ENCODE measurements at places on chromosomes 2 and 18.

DNA sequence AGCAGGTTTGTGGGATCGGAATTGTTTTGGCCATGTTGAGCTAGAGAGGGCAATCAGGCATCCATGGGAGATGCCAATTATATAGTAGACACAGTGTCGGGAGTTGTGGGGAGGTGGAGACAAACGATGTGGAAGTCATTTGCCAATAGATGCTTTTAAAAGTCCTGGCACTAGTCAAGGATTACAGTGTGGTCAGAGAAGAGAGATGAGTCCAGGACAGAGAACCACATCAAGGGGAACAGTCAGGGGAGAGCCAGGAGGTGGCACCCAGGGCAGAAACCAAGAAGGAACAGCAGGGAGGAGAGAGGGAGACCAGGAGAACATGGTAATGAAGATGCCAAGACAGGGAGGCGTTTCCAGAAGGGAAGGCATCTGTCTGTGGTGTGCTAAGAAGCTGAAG lies 81.2 kb downstream of the ARL4C start:
- DNase-seq = no peak

DNA sequence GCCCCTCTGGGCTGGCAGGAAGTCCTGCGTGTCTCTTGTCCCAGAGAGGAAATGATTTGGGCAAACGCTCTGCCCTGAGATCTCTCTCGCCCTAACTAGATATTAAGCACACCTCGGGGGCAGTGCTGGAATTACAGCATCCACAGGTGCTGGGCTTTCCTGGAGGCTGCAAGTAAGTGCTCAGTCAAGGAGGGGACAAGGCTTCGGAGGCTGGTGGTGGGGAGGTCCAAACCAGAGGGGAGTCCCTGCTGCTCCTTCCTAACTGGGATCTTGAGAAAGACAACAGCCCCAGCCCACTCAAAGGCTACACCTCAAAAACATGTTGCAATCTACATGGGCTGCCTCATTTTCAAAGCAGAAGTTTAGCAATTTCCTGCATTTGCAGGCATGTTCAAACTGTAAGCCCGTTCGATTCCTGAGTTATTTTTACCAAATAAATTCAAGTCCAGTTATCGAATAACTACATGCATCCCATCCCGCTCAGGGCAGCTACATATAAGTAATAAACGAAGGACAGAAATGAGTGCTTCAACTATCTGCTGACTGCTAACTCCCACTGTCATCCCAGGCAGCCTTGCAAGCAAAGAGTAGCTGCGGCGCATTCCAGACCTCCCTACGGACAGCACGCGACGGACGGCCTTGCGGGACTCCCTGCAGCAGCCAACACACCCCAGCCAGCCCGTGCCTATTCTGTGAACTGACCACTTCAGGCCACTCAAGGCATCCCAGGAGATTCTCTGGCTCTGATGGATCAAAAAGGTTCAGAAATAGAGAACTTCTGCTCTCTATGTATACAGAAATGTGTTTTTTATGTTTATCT lies 27.5 kb downstream of the ZNF516 start:
- peak; percentile 64 for DNase-seq

GRCh38 chr18:31744321-31745067 lies 16.2 kb downstream of the SLC25A52 start:
- no peak for DNase-seq

DNA sequence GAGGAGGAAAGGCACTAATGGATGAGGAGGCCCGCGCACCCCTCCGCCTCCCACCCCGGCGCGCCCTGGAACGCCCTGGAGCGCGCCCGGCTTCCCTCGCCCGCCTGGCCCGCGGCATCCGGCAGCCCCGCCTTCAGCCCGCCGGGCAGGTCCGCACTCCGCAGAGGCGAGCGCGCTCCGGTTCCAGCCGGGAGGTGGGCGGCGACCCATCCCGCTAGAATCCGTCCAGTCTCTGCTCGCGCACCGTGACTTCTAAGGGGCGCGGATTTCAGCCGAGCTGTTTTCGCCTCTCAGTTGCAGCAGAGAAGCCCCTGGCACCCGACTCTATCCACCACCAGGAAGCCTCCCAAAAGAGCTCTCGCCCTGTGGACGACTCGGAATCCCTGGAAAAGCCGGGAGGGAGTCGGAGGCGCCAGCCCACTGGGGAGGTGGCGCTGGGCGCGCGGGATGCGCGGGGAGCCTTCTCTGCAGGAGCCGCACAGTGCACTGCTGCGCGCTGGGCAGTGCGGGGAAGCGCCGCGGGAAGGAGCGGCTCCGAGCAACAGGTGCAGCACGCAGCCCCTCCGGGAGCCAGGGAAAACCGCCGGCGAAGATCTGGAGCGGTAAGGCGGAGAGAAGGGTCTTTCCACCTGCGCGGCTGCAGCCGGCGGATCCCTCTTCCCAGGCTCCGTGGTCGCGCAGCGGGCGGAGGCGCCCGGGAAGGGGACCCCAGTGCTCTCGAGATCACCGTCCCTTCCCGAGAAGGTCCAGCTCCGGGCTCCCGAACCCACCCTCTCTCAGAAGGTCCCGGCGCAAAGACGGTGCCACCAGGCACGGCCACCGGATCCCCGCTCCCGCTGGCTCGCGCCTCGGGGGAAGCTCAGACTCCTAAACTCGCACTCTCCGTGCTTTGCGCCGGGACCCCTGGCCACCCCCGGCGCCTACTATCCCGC lies at the start of gene GALR1:
GALR1 (plus strand) TSS at position 280 of the 932 bp plus-strand sequence. CDS start 701 bp downstream, outside the sequence.
- no peak for DNase-seq

DNA sequence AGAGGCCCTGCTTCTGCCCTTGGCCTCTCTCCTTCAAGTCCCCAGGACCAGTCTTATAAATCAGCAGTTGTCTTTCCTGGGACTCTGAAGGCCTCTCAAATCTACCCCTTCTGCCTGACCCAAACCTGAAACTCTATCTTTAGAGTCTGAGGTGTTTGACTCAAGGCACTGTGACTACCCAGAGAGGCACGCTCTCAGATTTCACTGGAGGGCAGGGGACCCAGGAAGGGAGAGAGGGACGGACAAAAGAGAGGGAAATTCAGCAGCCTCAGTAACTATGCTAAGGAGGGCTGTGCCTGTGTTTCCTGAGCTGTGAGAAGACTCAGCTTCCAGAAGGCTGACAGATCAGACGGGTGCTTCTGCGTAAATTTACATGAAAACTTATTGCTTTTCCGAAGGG lies 217.8 kb downstream of the HAUS1 start:
- no peak for DNase-seq

GRCh38 chr2:12890481-12890991 lies 173.8 kb downstream of the TRIB2 start:
- DNase-seq = no peak

- no peak for DNase-seq
Observed at GRCh38 chr2:162473986-162474385, 130.1 kb downstream of the GCA start.

Measured in sciatic nerve (tissue), 2 donors.